Stimulated activated CD4-positive, alpha-beta T cell treated with anti-CD3 and anti-CD28 coated beads, TNF-alpha, amount 100 ng/mL, for 24 hours (primary cell): ENCODE measurements at places on chromosomes 4 and X.

DNA sequence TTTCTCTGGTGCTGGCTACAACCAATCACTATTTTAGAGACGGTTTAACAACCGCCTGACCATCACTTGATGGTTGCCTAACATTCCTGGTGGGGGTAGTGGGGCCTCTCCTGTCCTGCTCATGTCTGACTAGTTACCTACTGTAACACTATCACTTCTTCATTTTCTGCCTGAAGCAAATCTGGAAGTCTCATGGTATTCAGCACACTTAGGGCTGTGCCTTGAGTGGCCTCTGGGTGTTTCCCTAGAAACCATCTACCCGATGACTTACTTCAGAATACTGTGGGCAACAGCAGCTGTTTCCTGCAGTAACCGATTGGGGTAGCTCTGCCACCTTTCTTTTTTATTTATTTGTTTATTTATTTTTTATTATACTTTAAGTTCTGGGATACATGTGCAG lies 880.1 kb upstream of the INTU start:
- DNase-seq, result no peak

DNA sequence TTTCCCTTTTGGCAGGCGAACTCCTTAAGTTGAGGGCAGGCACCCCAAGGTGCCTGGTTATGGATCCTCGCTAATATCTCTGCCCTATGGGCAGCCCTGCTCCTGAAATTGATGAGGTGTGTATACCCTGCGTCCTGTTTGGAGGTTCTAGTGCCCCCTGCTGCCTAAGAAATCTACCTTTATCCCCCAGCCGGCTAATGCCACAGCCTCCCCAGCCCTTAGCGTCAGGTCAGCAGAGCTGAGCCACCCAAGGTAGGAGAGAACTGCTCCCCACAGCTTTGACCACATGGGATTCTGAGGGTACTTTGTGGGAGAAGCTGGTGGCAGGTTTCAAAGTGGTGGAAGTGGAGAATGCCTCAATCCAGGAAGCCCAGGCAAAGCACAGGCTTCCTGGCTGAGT lies 50.8 kb downstream of the ANAPC4 start:
- DNase-seq, result no peak

DNA sequence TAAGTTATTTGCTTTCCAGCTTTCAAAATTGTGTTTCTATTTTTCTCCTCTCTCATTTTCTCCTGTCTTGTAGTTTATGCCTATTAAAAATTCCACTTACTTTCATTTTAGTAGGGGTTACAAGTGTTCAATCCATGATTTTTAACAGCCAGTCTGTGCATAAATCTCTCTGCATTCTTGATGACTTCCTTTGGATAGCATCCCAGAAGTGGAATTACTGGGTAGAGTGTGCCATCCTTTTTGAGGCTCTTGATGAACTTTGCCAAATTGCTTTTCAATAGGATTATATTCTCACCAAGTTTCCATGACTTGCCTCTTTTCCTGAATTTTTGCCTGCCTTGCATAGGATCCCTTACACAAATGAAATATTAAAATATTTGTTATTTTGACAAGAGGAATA lies 58.5 kb downstream of the DIPK2B start:
- DNase-seq, result no peak

DNA sequence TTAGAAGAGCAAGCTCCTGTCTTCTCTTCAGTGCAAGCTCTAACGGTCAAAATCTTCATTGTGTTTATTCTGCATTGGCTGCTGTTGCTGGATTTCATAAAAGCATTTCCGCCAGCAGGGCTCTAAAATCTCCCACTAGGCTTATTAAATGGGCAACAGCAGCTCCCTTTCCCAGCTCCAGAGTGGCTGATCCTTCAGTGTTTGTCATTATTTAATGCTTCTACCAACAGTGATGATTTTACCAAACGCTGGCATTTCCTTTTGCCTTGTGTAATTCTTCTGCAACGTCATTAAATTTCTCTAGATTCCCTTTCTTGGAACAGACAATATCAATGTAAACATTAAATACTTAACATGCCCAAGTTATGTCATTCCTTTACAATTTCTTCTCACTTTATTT lies 20.1 kb downstream of the SLC7A11 start:
- DNase-seq, result no peak

GRCh38 chr4:91212211-91212610 lies 1085.0 kb downstream of the CCSER1 start:
- no peak for DNase-seq

DNA sequence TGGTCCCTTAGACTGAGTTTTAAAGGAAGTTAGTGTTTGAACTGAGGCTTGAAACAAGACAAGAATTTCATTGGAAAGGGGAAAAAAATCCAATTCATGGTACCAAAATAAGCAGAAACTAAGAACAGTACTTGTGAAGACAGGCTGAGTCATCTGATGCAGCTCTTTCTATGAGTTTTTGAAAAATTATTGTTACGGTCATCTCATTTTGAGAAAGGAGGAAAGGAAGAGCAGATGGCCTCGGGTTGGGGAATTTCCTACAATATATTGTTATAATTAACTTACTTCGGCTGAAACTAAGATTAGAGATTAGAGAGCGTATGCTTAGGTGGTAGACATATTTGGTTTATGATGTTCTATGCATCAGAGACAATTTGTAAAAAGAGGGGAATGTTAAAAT lies 2164.8 kb upstream of the AGA start:
- DNase-seq, result no peak

DNA sequence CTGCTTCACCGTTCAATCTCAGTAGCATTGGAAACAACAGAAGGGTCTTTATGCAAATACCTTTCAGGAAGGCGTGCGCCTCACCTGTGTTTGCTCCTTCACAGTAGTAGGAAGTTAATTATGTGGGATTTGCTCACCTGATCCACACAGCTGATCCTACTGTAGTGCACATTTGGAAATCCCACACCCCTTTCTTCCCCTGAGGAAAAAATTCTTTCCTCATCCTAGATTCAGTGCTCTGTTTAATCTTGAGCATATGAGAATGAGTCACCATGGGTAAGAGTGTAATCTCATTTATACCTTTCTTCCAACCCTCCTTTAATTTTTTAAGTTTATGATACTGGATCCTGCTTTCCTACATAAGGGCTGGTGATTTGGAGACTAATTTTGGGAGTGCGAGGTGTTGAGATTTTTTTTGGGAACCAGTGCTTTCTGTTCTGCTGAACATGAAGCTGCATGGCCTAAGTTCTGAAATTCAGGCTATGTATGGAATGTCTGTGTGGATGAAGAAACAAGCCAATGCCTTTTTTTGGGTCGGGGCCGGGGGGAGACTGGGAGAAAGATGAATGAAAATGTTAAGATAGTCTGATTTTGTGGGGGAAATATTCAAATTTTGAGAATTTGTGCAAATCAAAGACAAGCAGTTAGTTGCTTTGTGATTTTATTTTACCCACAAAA lies 19.0 kb downstream of the GAB1 start:
- DNase-seq, result no peak

DNA sequence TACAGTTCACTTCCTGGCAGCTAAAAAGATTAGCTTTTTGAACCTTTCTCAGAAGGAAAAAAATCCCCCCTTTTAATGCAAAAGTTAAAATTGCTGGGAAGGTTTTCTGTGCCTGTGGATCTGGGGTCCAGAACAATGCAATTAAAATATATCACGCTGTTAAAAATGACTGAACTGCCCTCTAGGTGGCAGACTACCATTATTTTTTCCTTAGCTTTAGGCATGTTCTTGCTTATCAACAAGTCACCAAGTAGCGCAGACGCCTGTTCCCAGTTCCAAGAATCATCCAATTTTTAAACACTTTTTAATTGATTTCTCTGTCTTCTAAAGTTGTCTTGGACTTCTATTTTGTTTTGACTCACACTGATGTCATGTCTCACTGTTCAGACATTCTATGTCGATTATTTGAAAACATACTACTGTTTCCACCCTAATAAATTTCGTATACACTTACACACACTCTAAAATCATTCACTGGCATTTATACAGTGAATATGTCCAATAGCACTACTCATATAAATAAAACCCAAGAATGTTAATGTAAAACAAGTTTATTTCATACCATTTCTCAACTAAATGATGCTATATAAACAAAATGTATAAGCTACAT lies 661.6 kb downstream of the RAPGEF2 start:
- DNase-seq, result no peak

- no peak for DNase-seq
These were observed 112.7 kb downstream of the ASMT start for GRCh38 chrX:1727531-1728027.

DNA sequence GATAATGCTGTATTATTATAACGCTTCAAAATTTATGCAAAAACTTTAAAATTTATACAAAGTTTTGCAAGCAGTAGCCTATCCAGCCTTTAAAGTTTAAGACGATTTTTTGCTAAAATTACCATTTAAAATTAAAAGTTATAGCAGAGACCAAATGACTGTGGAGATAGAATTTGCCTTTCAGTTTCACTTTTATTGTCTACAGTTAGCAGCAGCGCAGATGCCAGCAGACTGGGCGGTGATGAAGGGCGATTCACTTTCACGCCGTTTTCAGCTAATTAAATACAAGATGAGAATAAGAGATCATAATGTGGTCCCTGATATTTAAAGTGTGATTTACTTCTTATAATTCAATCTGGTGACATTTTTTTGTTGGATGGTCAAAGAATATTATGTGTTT lies 1381.5 kb upstream of the ADGRL3 start:
- no peak for DNase-seq

DNA sequence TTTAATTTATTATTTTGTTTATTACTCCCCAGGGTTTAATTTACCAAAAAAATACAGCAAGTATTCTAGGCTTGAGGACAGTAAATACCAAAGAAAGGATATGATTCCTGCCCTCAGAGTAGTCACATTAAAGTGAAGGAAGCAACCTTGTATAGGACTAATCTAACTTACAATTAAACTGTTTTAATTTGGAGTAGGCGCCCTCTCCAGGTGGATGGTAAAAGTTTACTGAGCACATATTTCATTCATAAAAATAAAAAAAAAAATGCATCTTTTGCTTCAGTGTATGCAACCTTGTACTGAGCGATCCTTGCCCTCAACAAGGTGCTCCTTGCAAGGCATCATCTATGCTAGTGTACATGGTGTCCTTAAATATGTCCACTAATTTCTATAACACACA lies 72.0 kb upstream of the MAGEB16 start:
- no peak for DNase-seq

GRCh38 chr4:85684676-85685075 lies 209.7 kb downstream of the ARHGAP24 start:
- DNase-seq, result no peak

- DNase-seq, result no peak
These were observed 54.3 kb downstream of the SLIT2 start for GRCh38 chr4:20305976-20306375.

DNA sequence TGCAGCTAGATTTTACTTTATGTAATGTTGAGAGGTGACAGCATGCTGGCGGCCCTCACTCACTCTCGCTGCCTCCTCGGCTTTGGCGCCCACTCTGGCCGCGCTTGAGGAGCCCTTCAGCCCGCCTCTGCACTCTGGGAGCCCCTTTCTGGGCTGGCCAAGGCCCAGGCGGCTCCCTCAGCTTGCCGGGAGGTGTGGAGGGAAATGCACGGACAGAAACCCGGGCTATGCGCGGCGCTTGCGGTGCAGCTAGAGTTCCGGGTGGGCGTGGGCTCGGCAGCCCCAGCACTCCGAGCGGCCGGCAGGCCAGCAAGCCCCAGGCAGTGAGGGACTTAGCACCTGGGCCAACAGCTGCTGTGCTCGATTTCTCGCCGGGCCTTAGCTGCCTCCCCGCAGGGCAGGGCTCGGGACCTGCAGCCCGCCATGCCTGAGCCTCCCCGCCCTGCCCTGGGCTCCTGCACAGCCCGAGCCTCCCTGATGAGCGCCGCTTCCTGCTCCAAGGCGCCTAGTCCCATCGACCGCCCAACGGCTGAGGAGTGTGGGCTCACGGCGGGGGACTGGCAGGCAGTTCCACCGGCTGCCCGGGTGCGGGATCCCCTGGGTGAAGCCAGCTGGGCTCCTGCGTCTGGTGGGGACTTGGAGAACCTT lies 128.7 kb downstream of the GASK1B start:
- no peak for DNase-seq

DNA sequence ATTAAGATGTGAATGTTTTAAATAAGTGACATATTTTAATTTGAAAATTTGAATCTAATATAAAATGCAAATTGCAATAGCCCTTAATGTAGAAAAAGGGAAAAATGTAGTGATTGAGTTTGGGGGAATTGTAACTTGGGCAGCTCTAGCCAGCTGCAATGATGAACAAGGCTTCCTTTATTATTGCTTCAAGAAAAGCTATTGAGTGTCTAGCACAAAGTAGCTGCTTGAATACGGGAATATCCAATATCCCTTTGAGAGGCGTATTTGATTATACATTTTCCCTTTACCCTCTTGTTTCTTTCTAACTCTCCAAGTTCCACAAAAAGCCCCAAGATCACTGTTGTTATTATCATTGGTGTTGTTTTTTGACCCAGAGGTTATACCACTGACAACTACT lies 21.8 kb downstream of the IL1RAPL1 start:
- no peak for DNase-seq

DNA sequence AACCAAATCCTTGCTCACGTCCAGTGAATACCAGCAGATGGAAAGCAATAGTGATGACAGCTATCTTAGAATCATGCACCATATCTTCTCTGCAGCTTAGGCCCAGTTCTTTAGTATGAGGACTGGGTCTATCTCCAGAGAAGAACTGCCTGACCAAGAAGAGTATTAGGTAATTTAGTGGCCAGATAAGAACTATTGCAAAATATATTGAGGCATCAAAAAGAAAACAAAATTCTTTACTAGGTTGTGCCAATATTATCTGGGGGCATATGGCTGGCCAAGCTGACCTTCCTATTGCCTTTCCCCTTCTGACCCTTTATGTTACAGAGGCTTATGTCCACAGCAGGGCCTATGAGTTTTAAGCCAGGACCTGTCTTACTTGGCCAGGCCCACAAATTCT lies 91.2 kb downstream of the RLIM start:
- no peak for DNase-seq

GRCh38 chrX:149453906-149454822 lies 50.9 kb downstream of the IDS start:
- no peak for DNase-seq

- no peak for DNase-seq
These were observed 7.3 kb downstream of the TSR2 start for GRCh38 chrX:54447461-54447860.

- no peak for DNase-seq
These were observed 2.0 kb downstream of the NDST3 start for GRCh38 chr4:118036336-118036735.

DNA sequence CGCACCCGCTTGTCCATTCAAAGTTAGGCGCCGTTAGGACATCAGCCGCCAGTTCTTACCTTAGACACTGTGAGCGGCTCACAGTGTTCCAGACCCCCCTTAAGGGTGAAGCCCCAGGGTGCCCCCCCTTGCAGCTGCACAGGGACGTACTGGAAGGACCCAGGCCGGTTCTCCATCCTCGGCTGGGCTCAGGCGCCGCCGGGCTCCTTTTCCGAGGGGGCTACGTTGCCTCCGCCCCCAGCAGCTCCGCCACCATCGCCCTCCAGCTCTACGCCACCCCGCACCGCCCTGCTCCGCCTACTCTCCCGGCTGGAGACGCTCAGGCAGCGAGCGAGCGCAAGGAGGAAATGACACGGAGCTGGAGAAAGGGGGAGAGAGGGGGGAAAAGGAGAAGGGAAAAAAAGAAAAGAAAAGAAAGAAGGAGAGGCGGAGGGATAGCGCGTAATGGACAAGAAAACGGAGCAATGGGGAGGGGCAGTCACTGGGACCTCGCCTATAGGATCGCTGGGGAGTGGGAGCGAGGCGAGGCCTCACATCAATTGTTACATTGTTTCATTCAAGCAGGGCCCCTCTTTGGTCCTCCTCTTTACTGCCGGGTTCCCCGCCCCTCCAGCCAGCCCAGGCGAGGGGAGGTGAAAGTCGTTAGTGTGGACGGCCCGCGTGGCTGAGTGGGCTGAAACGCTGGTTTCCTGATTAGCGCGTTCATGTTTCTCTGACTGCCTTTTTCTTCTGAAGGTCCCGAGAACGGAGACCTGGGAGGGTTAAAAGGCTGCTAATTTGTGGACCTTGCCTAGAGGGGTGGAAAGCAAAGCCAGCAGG lies at the start of gene SHROOM4:
TSS of gene SHROOM4 (minus strand) at position 352 of the 819 bp plus-strand sequence. CDS start at position 176, 176 bp downstream.
- DNase-seq, result no peak
